ENCODE measurements at places on chromosomes 7 and 10.

DNA sequence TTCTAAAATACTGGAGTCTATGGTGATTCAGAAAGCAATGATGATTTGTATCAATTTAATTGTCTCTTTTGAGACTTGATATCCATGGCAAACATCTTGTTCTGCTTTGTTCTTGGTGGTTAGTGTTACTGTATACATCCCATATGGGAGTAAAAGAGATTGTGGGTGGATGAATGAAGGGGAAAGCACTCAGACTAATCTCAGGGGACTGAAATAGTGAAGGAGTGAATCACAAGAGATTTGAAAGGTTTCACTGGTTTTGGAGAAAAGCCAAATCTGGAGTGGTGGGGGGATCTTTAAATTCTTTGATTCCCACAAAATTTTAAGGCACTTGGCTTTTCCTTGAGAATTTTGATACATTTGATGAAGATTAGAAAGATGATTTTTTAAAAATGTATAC, 369.4 kb downstream of the INHBA start:
- DNase-seq, result no peak

- no peak for DNase-seq
Measured at GRCh38 chr7:20307901-20308300, 22.8 kb upstream of the ITGB8 start.

- DNase-seq, result no peak
Measured at GRCh38 chr10:35027567-35027966, 62.6 kb downstream of the CUL2 start.

- DNase-seq, result no peak
Measured at GRCh38 chr10:29473087-29473356, 161.7 kb downstream of the SVIL start.

DNA sequence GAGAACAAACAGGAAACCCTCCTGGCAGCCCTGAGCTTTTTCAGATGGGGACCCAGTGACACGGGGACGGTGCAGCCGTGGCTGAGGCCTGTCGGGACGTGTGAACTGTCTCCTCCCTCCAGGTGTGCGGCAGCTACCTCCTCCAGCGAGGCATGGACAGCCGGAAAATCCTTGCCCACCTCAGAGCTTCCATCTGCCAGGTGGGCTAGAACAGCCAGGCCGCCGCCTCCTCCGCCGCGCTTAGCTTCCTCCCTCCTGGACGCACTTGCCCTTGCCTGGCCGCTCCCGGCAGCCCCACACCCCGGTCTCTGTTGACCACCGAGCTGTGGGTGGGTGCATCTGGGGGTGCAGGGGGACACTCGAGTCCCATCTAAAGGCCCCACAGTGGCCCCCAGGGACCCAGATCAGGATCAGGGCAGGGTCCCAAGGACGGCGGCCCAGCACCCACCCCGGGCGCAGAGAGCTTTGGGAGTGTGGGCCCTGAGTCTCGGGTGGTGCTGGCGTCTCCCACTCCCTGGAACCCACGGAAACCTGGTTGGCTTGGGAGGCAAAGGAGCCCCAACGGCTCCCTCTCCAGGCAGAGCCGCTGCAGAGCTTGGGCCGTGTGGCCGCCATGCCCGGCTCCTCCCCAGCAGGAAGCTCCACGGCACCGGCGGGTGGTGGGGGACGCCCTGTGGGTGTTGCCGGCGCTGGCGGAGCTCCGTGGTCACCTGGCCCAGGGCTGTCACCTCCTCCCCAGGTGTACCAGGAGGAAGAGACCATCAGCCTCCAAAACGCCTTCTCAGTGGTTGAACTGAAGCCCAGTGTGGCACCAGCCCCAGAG, 32.9 kb upstream of the UTF1 start:
- DNase-seq, result no peak

DNA sequence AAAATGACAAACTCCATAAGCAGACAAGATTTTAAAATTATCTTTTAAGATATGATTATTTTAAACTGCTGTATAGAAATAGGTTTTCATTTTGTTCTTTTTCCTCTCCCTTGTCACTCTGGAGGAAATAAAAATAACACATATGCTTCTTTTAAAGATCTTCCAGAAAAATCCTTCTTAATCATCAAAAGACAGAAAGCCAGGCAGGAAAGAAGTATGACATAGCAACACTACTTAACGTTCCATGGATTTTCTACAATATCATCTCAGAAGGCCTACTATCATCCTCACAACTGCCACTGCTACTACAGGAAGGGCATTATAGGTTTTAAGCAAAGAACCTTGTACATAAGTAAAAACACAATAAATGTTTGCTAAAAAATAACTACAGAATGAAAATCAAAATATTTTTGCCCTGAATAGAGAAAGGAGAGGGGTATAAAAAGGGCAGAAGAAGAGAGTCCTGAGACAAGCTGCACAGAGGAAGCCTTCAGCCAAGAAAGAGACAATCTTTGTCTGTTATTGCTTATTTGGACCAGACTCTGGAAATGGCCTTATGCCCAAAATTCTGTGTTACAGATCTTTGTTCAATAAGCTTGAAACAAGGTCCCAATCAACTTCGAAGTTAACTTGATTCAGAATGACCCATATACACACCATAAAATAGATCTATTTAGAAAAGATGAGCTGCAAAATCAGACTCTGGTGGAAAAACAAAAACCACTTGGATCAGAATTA, 67.8 kb downstream of the ABI1 start:
- DNase-seq, result no peak

DNA sequence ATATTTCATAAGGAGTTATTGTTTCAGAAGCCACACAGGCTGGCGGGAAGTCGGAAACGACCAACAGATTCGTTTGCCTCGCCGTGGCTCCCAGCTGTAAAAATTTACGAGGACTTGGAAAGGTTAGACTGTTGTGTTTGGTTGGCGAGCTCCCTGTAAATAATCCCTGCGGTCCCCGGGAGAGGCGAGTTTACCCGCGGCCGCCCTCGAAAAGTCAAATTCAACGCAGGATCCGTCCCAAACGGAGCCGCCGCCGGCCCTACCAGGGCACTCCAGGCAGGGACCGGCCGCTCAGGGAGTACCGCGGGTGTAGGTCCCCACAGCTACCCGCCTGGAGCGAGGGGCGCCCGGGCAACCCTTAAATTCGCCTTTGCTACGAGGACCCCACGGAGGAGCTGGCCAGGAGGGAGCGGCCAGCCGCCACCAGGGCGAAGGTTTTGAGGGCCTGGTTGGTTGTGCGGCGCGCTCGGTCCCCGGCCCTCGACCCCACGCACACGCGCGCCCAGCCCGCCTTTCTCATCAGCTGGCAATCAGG, 726 bp upstream of the HOXA9 start:
- no peak for DNase-seq

- DNase-seq, result no peak
Measured at GRCh38 chr7:158706273-158706704, 1.7 kb upstream of the NCAPG2 start.

- no peak for DNase-seq
Measured at GRCh38 chr7:69598487-69599285, 411 bp downstream of the AUTS2 start.

GRCh38 chr10:23364378-23364777, 19.8 kb upstream of the C10orf67 start:
- no peak for DNase-seq

GRCh38 chr7:148379677-148380076, 210.9 kb upstream of the C7orf33 start:
- DNase-seq, result no peak

DNA sequence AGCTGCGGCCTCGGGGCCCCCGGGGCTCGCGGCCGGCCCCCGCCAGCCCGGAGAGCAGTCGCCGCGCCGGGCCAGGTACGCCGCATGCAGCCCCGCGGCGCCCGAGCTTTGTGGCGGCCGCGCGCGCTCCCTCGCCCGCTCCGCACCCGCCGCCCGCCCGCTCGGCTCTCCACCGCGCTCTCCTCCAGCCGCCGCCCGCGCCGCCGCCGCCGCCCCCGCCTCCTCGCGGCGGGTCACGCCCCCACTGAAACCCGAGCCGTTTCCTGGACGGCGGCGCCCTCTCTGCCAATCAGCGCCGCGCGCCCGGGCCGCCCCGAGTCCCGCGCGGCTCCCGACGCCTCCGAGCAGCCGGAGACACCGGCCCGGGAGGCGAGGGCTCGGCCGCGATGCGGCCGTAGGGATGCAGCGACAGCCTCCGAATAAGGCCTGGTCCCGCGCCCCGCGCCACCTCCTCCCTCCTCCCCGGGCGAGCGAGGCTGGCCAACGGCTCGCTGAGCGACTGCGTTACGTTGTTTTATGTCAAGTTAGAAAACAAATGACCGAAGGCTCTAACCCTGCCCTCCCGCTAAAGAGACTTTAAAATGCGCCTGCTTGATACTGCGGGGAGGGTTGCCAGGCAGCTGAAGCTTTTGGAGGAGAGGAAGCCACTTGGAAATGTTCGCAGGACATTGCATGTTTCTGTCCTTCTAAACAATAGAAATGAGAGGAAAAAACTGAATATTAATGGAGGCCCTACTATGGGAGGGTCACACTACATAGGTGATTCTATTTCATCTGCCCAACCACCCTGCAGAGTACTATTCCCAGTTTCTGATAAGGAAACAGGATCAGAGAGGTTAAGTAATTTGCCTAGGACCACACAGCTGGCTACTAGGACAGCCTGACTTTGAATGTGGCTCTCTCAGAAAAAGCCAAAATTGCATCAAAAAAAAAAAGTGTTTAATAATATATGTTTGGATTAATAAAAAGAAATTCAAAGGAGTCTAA, at the start of gene FGFR2:
Gene FGFR2 (minus strand): TSS at position 182 of the 987 bp plus-strand sequence. CDS start 4,627 bp downstream, outside the sequence.
- DNase-seq, result no peak

DNA sequence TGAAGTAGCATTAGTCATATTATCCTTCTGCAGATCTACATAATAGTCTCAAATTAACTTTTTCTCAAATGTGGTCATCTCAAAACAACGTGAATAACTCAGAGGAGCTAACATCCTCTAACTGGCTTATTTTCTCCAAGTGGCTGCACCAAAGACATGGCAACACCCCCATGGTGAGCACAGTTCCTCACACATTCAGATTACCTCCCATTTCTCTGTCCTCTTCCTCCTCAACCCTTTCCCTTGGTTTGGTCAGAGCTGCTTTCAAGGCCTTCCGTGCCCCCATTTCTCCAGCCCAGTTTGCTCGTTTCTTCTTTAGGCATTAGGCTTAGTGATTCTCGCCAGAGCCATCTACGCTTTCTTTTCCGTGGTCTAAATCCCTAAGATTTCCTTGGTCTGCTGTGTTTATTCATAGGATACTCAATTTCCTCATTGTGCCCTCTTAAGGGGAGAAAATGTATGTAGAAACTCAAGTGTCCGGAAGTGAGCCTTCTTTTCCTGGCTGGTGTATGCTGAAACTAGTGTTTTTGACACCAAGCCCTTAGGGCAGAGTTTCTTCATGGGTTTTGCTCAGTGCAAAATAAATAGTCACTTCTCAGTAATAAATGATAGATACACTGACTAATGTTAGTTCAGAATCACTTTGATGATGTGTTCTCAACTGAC, 2.6 kb downstream of the MET start:
- no peak for DNase-seq

DNA sequence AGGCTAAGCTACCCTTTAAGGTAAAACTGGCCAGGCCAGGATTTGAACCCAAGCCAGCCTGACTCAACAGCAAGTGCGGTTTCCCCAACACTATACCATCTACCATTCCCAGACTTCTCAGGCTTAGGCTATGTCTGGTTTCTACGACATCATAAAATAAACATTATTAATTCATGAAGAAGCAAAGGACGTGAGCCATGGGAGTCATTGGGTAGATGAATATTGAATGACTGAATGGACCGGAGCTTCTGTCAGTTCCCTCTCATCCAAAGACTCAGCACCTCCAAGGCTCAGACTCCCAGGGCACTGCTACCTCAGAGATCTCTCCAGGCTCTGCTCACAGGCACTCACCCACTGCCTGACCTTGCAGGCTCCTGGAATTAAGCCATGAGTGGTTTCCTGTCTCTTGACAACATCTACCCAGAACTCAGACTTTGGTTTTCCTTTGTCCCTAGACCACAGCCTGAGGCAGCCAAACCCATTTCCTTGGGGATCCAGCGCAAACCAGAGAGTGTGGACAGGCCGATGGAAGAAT, 64.6 kb upstream of the STEAP1B start:
- no peak for DNase-seq

GRCh38 chr10:26960308-26960707, 99.5 kb upstream of the ABI1 start:
- no peak for DNase-seq

DNA sequence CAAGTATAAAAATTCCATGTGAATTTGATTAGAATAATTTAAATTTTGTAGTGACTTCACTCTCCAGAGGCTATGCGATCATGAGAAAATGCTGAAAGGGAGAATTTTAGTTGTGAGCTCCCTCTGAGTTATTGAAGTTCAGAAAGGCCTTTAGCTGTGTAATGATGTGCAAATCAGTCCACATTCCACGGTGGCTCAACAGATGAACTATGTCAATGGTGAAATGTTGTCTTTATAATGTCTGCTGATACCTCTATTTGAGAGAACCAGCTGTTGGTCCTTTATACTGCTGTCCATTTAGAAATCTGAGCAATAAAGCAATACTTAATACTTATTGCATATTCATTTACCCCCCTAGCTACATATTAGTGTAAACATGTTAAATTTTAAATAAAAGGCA, 7.1 kb upstream of the ITGB8 start:
- DNase-seq, result no peak

- DNase-seq, result no peak
Measured at GRCh38 chr7:126727930-126728391, 524.8 kb downstream of the GRM8 start.

Measured in stimulated activated CD4-positive, alpha-beta T cell treated with anti-CD3 and anti-CD28 coated beads, Interleukin-1b, Interleukin-23, amount 100 ng/mL, for 4 hours (primary cell).